Panc1 (cell line): ENCODE measurements at places on chromosomes 1 and 21. TPM values are rescaled to one million over a fixed set of nuclear protein-coding genes. Genes with fewer than 3 reads are reported as not detected.

GRCh38 chr1:156291226-156292061 lies 4.0 kb downstream of the GLMP start:
- H3K27ac ChIP-seq: peak overlapping the region; percentile 90
- no peaks in the 10 kb centered on the region for H3K36me3 ChIP-seq
- peaks cover 18% of the 10 kb centered on the region for H3K4me1 ChIP-seq
- peak overlapping the region; percentile 64 for H3K4me3 ChIP-seq
- DNase-seq: peak; percentile 48

- no peaks in the 10 kb centered on the region for H3K27me3 ChIP-seq
- no peaks in the 10 kb centered on the region for H3K4me1 ChIP-seq
- DNase-seq: no peak
- H3K4me3 ChIP-seq: no peak overlapping the region
- H3K27ac ChIP-seq: no peak overlapping the region
Measured at GRCh38 chr1:243620096-243620495, 229.9 kb downstream of the AKT3 start.

DNA sequence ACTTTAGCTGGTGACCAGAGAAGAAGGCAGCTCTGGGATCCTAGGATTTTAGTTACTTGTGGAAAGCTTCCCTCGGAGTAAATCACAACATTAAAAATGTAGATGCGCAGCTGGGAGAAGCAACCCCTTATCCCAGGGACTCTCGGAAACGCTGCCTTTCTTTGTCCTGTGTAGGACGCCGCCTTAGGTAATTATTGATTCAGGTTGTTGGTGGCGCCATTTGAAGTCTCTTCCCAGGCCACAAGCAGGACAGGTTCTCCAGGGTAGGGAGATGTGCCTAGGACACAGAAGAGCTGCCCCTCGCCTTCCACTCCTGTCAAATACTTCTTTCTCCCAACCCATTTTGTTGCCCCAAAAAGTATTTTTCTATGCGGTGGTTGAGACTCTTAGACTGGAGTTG lies 10.3 kb downstream of the SLC37A1 start:
- DNase-seq: no peak
- no peaks in the 10 kb centered on the region for H3K36me3 ChIP-seq
- H3K27ac ChIP-seq: no peak overlapping the region
- H3K4me3 ChIP-seq: no peak overlapping the region

- no peaks in the 10 kb centered on the region for H3K4me1 ChIP-seq
- H3K27me3 ChIP-seq: no peaks in the 10 kb centered on the region
- no peaks in the 10 kb centered on the region for H3K36me3 ChIP-seq
- H3K27ac ChIP-seq: no peak overlapping the region
- no peak overlapping the region for H3K4me3 ChIP-seq
- no peak for DNase-seq
Measured at GRCh38 chr21:46425041-46425440, 33.6 kb upstream of the DIP2A start.

DNA sequence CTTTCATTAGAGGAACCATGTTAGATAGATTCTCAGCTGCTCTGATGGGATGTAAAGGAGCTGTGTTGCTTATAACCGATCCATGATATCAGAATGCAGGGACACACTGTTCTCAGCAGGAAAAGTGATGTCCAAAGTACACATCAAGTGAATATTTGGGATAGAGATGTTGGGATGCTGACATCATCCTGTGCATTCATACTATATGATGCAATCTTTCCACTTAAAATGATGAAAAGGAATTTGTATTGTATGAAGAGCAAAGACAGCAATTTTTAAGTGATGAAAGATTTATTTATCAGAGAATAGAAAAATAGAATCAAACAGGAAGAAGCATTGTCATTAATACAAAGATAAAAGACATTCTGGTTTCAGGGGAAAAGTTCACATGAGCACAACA lies 110.1 kb downstream of the ERG start:
- H3K27ac ChIP-seq: no peak overlapping the region
- H3K36me3 ChIP-seq: no peaks in the 10 kb centered on the region
- no peak overlapping the region for H3K4me3 ChIP-seq
- no peaks in the 10 kb centered on the region for H3K4me1 ChIP-seq

DNA sequence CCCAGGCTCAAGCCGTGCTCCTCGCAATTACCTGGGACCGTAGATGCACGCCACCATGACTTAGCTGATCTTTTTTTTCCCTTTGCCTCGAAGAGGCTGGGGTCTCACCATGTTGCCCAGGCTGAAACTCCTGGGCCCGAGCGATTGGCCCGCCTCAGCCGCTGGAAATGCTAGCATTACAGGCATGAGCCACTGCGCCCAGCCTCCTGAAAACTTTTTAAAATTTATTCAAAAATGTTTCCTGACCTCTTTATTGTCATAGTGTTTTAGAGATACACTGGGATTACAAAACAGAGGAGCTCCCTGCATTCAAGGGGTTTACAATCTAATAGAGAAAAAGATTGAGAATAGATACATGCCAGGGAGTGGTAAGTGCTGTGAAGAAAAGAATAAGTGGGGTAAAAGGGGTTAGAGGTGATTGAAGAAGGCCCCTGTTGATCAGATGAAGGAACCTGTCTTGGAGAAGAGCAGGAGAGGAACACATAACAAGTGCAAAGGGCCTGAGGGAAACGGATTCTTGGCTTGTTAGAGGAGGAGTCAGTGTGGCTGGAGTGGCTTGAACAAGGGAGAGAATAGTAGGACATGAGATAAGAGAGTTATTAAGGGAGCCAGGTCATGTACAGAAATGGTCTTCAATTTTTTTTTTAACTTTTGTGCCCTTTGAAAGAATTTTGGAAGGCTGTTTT lies 1.7 kb upstream of the TRIM33 start:
- H3K4me3 ChIP-seq: no peak overlapping the region
- H3K27me3 ChIP-seq: no peaks in the 10 kb centered on the region
- no peak for DNase-seq
- peaks cover 8% of the 10 kb centered on the region for H3K4me1 ChIP-seq
- H3K27ac ChIP-seq: no peak overlapping the region

DNA sequence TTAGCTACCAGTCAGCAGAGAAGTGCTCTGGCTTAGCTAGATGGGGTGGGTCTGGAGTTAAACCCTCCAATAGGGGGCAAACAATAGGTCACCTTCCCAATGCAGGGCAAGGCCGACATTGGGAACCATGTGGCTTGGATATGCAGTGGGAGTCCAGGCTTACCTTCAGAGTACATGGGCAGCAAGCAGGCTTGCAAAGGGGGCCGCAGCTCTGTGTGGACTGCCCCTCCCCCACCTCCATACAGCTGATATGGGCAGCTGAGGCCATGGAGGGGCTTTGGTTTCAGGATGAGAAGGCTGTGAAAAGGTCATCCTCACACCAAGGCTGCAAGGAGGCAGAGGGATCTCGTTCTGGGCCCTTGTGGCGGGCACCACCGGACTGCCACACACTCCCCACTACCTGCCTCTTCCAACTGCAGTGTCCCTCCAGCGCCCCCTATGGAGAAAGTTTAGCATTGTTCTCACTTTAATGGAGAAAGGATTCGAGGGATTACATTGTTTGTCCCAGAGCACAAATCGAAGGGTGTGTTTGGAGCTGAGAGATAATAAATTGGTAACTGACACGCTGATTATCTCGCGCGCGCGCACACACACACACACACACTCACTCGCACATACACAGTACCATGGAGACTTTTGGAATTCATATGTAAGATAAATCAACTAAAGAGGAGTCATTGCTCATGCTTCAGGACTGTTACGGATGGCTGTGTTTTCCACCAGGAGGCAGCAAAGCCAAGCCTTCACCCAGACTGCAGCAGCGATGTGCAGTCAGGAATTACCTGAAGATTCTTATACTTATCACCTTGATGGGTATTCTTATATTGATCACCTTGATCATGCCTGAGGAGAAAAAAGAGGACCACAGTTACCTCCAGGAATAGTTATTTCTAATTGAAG lies 7.0 kb upstream of the SMCP start:
- no peaks in the 10 kb centered on the region for H3K36me3 ChIP-seq
- H3K4me1 ChIP-seq: no peaks in the 10 kb centered on the region
- H3K27ac ChIP-seq: no peak overlapping the region
- peak; percentile 18 for DNase-seq
- no peaks in the 10 kb centered on the region; the same call in 1 of the 2 replicates for H3K27me3 ChIP-seq

DNA sequence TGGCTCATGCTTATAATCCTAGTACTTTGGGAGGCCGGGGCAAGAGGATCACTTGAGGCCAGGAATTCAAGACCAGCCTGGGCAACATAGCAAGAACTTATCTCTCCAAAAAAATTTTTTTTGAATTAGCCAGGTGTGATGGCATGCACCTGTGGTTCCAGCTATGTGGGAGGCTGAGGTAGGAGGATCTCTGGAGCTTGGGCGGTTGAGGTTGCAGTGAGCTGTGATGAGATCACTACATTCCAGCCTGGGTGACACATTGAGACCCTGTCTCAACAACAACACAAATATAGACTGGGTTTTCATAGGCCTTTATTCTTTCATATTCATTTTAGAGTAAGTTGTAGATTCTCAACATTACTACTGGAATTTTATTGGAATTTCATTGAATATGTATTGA lies 12.8 kb downstream of the MED18 start:
- no peaks in the 10 kb centered on the region for H3K36me3 ChIP-seq
- H3K27ac ChIP-seq: no peak overlapping the region
- no peaks in the 10 kb centered on the region for H3K27me3 ChIP-seq
- DNase-seq: no peak

DNA sequence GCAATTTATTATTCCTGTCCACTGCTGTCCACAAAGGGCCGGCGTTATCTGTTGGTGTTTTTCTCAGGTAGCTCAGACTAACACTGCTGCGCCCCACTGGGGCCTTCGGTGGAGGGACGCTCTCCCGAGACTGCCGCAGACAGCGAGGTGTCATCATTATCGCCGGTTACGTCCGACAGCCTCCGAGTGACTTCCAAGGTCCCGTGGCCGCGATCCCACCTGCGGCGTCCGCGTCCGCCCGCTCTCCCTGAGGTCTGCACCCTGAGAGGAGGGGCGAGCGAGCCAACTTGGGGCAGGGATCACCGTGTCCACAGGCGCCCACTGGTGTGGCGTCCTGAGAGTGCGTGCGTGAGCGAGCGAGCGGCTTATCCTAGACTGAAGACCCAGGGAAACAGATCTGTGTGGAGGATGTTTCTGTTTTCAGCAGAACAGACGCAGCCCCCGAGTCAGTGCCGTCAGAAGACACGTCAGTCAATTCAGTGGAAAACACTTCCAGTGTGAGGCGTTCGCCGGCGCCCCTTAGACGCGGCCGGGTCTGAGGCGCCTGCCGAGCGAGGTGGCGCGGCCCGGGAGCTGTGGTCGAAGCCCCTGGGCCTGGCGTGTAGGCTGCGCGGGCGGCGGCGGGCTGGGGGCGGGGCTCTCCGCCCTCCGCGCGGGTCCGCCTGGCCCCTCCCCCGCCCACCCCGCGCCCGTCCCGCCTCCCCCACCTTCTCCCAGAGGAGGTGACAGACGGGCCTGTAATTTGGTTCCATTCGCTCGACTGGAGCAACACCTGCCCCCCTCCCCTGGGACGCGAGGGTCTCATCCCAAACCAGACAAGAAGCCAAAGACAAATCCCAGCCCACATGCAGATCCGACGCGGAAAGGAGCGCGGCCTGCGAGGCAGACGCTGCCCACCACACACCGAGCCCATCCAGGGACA lies 12.6 kb downstream of the NHLH2 start:
- no peaks in the 10 kb centered on the region for H3K36me3 ChIP-seq
- peak overlapping the region; percentile 44 for H3K4me3 ChIP-seq
- H3K27me3 ChIP-seq: peaks cover 5% of the 10 kb centered on the region
- no peak for DNase-seq
- no peak overlapping the region for H3K27ac ChIP-seq
- H3K4me1 ChIP-seq: no peaks in the 10 kb centered on the region

DNA sequence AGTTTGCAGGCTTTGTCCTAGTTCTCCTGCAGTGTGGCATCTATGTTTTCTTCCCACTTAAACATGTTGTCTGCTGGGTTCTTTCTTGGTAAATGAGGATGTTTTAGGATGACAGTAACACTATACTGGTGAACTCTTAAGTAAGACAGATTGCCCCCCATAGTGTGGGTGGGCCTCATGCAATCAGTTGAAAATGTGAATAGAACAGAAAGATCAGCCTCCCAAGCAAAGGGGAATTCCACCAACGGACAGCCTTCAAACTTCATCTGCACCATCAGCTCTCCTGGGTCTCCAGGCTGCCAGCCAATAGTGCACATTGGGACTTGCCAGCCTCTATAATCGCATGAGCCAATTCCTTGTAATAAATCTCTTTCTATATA lies 10.7 kb upstream of the TARBP1 start:
- H3K4me3 ChIP-seq: no peak overlapping the region
- DNase-seq: no peak
- H3K36me3 ChIP-seq: no peaks in the 10 kb centered on the region
- peaks cover 15% of the 10 kb centered on the region for H3K4me1 ChIP-seq
- H3K27ac ChIP-seq: peak overlapping the region; percentile 74
- H3K27me3 ChIP-seq: no peaks in the 10 kb centered on the region

- DNase-seq: no peak
- no peak overlapping the region for H3K27ac ChIP-seq
- H3K4me1 ChIP-seq: no peaks in the 10 kb centered on the region
- H3K36me3 ChIP-seq: no peaks in the 10 kb centered on the region
- H3K4me3 ChIP-seq: no peak overlapping the region
Measured at GRCh38 chr1:63200676-63201075, 121.7 kb upstream of the FOXD3 start.

- no peak for DNase-seq
- H3K4me3 ChIP-seq: no peak overlapping the region
- no peak overlapping the region for H3K27ac ChIP-seq
- H3K36me3 ChIP-seq: no peaks in the 10 kb centered on the region
- no peaks in the 10 kb centered on the region for H3K4me1 ChIP-seq
Measured at GRCh38 chr1:37741130-37741529, 23.8 kb downstream of the EPHA10 start.

GRCh38 chr1:160083968-160084770 lies 2.8 kb downstream of the KCNJ9 start:
- peak overlapping the region; percentile 36 for H3K4me3 ChIP-seq
- no peak for DNase-seq
- no peaks in the 10 kb centered on the region for H3K4me1 ChIP-seq
- H3K27me3 ChIP-seq: peaks cover 29% of the 10 kb centered on the region
- no peaks in the 10 kb centered on the region for H3K36me3 ChIP-seq

GRCh38 chr21:31338908-31339368 lies 5.1 kb downstream of the TIAM1 start:
- H3K27me3 ChIP-seq: 0 out of 2 replicates have a peak, but pooled peaks cover 3% of the 10 kb centered on the region
- H3K4me3 ChIP-seq: no peak overlapping the region
- no peak overlapping the region for H3K27ac ChIP-seq

DNA sequence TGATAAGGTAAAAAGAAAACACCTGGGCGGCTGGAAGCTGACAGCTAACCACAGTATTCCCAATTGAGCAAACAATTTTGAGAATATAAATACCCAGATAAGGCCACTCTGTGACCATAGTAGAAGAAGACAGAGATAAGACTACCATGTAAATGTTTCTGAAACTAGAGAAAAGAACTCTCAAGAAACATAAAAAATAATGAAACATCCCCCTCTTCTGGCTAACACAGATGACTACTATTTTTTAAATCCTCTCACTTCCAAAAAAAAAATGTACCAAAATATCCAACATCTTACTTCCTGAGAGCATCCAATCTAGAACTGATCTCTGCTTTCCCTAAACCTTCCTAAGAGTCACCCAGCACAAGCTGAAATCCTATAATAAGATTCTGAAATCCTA lies 125.9 kb downstream of the HFM1 start:
- H3K36me3 ChIP-seq: no peaks in the 10 kb centered on the region
- peaks cover 6% of the 10 kb centered on the region; the same call in 1 of the 2 replicates for H3K27me3 ChIP-seq
- no peak for DNase-seq
- H3K27ac ChIP-seq: no peak overlapping the region
- no peaks in the 10 kb centered on the region for H3K4me1 ChIP-seq

Gene EBNA1BP2
- total RNA-seq: 144 TPM

Gene PLA2G2C
- not detected for total RNA-seq

Gene ATP6V1G3
- not detected for total RNA-seq

Gene AMPD1
- total RNA-seq: not detected

Gene CRB1
- not detected for total RNA-seq

Gene LHX8
- total RNA-seq: not detected

Gene NOTCH2NLA
- total RNA-seq: 30.0 TPM

Gene PLA2G2D
- not detected for total RNA-seq
